ENCODE measurements at places on chromosomes 12 and 14. TPM values are rescaled to one million over a fixed set of nuclear protein-coding genes. Genes with fewer than 3 reads are reported as not detected.

PKP2 gene
- 3.0 TPM for total RNA-seq

SPIC gene
- not detected for total RNA-seq

BAZ2A gene
- 112 TPM for total RNA-seq

CCDC197 gene
- not detected for total RNA-seq

TAPBPL gene
- total RNA-seq, result 32.4 TPM

DCN gene
- 843 TPM for total RNA-seq

CERS5 gene
- 37.7 TPM for total RNA-seq

MYF5 gene
- not detected for total RNA-seq

CFL2 gene
- total RNA-seq, result 34.6 TPM

TMTC1 gene
- total RNA-seq, result 24.8 TPM

C14orf180 gene
- 0.18 TPM for total RNA-seq

KLRD1 gene
- 13.6 TPM for total RNA-seq

AMN gene
- total RNA-seq, result 13.7 TPM

FAM222A gene
- 2.4 TPM for total RNA-seq

GZMH gene
- 7.5 TPM for total RNA-seq

ACSM4 gene
- not detected for total RNA-seq

OAS1 gene
- 112 TPM for total RNA-seq

CCDC88C gene
- 45.8 TPM for total RNA-seq

RNASE13 gene
- not detected for total RNA-seq

ADSS1 gene
- 5.1 TPM for total RNA-seq

DPF3 gene
- 0.59 TPM for total RNA-seq

PARPBP gene
- 1.7 TPM for total RNA-seq

SYCP3 gene
- 0.71 TPM for total RNA-seq

CKAP4 gene
- total RNA-seq, result 32.2 TPM

MDGA2 gene
- 0.24 TPM for total RNA-seq

CLEC1B gene
- total RNA-seq, result 0.95 TPM

GNG2 gene
- 23.8 TPM for total RNA-seq

KRT86 gene
- 0.74 TPM for total RNA-seq

FITM1 gene
- total RNA-seq, result 0.97 TPM

CLMN gene
- 26.8 TPM for total RNA-seq

GUCY2C gene
- total RNA-seq, result not detected

SPPL3 gene
- total RNA-seq, result 44.0 TPM

KSR2 gene
- 1.0 TPM for total RNA-seq

KIF26A gene
- 4.4 TPM for total RNA-seq

NKX2-1 gene
- 180 TPM for total RNA-seq

ESPL1 gene
- 2.2 TPM for total RNA-seq

CIT gene
- total RNA-seq, result 18.0 TPM

SDS gene
- 1.1 TPM for total RNA-seq

GNB3 gene
- total RNA-seq, result 1.0 TPM

FBXL14 gene
- 16.6 TPM for total RNA-seq

Measured in lower lobe of right lung (tissue), 2 donors.